ENCODE measurements at places on chromosomes 12 and 14. TPM values are rescaled to one million over a fixed set of nuclear protein-coding genes. Genes with fewer than 3 reads are reported as not detected.
A peak's percentile ranks its signal among the peaks of the same experiment; 100 is the strongest.

Gene TC2N
- total RNA-seq = 86.6 TPM

Gene BCL2L2
- total RNA-seq = 21.3 TPM

Gene LRRC43
- not detected for total RNA-seq

Gene UNG
- 79.2 TPM for total RNA-seq

Gene OASL
- total RNA-seq = 231 TPM

Gene SOAT2
- total RNA-seq = not detected

Gene KRT73
- not detected for total RNA-seq

Gene WSB2
- total RNA-seq = 93.5 TPM

Gene BAZ2A
- total RNA-seq = 158 TPM

Gene CRACR2A
- total RNA-seq = 9.5 TPM

DNA sequence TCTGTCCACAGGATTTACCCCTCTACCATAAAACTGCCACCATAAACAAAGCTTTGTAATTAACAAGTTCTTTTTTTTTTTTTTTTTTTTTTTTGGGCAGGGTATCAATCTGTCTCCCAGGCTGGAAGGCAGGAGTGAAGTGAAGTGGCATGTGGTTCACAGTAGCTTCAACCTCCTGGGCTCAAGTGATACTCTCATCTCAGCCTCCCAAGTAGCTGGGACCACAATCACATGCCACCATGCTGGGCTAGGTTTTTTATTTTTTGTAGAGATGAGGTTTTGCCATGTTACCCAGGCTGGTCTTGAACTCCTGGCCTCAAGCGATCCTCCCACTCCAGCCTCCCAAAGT lies 61.1 kb upstream of the NUDT4 start:
- no peak for DNase-seq

GRCh38 chr12:21699851-21700250 lies 42.2 kb upstream of the LDHB start:
- no peak for DNase-seq

- DNase-seq = no peak
These were observed 232.2 kb upstream of the PLEKHG7 start for GRCh38 chr12:92470608-92471021.

- DNase-seq = no peak
These were observed 26.3 kb upstream of the ST8SIA1 start for GRCh38 chr12:22360774-22361173.

- no peak for DNase-seq
These were observed 163.0 kb upstream of the SSTR1 start for GRCh38 chr14:38044710-38045109.

DNA sequence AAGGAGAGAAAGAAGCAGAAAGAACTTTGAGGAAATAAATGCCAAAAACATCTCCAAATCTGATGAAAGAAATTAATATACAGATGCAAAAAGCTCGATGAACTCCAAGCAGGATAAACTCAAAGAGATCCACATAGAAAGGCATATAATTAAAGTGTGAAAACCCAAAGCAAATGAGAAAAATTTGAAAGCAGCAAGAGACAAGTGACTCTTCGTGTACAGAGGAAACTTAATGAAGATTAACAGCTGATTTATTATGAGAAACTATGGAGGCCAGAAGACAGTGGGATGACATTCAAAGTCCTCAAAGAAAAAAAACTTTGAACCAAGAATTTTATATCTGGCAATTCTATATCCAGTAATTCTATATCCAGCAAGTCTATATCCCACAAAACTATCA lies 163.0 kb upstream of the TMCC3 start:
- DNase-seq = no peak

DNA sequence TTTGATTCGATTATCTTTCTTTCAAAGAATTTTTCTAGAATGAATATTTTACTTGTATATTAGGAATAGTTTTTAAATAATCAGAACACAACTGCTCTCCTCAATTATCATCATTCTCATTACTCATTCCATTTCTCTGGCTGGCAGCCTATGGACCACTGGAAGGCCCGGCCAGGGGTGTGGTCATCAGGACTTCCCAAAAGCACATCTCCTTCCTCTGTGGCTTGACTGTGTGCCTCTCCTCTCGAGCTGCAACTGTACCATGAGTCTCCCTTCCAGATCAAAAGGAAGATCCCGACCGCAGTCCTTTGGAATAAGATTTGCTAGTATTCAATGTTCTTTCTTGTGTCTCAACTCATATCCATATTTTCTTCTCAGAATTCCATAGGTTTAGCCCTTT lies 42.7 kb downstream of the DYRK2 start:
- DNase-seq = no peak

GRCh38 chr14:52607061-52607460 lies 54.4 kb downstream of the GPR137C start:
- DNase-seq = no peak

GRCh38 chr12:11756523-11756922 lies 107.0 kb downstream of the ETV6 start:
- no peak for DNase-seq

DNA sequence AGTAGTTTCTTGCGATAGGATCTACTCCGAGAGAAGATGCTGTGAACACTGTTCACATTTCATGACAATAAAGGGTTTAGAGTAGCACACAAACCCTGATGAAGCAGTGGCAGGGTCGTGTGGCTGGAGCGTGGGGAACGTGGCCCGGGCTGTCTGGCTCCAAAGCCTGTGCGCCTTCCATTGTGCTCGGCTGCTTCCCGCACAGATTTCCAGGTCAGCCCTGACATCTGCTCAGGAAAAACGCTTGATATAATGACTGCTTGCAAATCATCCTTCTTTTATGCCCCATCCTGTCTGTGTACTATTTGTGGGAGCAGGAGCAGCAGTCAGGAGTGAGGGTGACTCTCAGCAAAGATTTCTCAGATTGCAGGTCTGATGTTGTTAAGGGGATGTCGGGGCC lies 78.6 kb downstream of the EML1 start:
- no peak for DNase-seq

- DNase-seq = no peak
These were observed 204.7 kb downstream of the BCL11B start for GRCh38 chr14:99067141-99067920.

- DNase-seq = peak; percentile 64
These were observed 606 bp downstream of the TNFAIP2 start for GRCh38 chr14:103123634-103124500.

GRCh38 chr14:99524091-99524661 lies 43.0 kb downstream of the CCNK start:
- DNase-seq = no peak

DNA sequence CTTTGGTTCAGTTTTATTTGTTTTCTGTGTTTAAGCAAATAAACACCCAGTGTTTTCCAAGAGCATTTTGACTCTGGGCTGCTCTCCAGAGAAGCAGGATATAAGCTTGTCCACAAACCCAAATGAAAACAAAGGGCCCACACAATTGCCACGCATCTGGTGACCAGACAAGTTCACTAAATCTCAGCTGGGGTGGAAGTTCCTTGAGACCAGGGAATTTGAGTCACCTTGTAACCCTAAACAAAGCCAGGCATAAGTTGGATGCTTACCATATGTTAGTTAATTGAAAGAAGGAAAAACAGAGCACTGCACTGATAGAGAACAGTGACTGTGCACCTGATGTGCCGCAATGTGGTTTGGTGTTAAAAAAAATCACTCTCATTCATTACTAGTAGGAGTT lies 1.6 kb upstream of the TXNRD1 start:
- no peak for DNase-seq

DNA sequence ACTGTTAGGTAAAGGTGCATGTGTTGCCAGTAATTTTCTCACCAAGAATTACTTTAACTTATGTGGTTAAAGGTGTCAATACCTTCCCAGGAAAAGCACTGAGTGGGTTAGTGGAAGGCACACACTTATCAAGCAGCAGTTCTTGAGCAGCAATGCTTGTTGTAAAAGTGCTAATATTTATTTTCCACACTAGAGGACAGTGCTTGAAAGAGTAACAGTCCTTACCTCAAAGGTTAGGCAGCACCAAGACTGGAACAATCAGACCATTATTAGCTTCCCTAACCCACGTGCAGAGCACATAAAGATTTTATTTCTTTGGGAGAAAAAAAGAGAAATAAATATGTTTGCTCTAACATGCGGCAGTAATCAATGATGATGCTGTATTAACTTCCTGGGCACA lies 48.8 kb upstream of the KRR1 start:
- no peak for DNase-seq

DNA sequence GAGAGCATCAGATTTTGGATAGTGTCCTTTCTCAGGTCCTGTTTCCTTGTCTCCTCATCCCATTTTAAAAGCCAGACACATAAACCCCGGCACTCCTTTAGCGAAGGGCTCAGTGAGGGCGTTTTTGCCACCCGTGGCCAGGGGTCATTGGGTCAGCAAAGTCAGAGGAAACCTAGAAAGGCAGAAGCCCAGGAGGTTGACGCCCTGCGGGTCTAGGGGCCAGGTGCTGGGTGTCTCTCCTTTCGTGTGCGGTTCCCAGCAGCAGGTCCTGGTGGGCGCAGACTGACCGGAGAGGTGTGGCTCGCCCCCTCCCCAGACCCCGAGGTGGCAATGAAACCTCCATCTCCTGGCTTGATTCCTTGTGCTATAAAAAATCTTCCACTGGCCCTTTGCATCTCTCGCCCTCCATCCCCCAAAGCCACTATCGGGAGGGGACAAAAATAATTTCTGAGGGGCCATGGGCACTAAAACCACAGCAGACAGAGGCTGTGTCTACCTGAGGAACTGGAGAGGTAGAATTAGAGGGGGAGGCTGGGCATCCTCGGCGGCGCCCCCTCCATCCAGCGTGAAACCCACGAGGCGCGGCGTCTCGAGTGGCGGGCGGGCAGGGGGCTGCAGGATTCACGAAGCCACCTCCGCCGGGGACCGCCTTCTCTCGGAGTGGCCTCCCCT lies 858 bp upstream of the FRMD6 start:
- peak; percentile 30 for DNase-seq

DNA sequence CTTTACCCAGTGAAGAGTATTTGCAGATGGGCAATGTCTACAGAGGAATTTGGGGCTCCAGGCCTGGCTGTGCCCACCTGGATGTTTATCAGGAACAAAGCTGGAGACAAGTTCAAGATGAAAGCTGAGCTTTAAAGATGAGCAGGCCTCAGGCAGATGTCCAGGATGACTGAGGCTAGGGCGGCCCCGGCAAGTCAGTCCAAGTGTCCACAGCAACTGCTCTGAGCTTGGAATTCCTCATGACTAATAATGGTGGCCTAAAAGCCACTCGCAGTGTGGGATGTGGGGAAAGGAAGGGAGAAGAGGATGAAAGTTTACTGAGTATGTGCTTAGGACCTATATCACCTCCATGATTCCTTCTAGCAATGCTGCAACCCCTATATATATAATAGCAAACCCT lies 128.2 kb upstream of the NOS1 start:
- no peak for DNase-seq

DNA sequence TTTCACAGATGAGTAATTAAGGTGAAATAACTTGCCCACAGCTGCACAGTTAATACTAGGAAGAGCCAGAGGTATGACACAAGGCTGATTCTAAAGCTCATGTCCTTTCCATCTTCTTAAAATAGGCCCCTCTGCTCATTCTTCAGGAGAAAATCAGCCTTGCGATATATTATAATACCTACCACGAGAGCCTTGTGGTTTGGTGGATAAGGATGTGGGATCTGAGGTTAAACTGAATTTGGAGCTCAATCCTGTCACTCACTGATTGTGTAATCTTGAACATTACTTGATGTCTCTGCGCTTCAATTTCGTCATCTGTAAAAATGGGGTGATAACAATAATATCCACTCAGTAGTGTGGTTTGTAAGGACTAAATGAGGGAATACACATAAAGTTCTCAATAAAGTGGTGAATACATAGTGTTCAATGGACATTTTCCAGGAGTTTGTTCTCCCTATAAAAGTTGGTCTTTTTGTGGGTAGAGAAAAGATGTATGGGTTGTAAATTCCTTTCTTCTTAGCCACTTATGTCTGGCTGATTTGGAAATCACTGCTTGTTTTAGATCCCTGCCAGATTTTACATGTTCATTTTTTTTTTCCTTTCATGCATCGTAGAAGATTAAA lies 25.1 kb upstream of the ATP2B1 start:
- DNase-seq = no peak

- no peak for DNase-seq
These were observed 85.3 kb upstream of the OVCH1 start for GRCh38 chr12:29582677-29583272.

GRCh38 chr12:93593843-93594242 lies 21.4 kb downstream of the SOCS2 start:
- DNase-seq = no peak

Measured in Calu3 (cell line).